ENCODE measurements at places on chromosomes 13 and 19.

- H3K4me3 ChIP-seq: no peak overlapping the region
- H3K27ac ChIP-seq: no peak overlapping the region
- H3K36me3 ChIP-seq: no peaks in the 10 kb centered on the region
- no peak for DNase-seq
Observed at GRCh38 chr13:101795025-101795424, 342.6 kb downstream of the ITGBL1 start.

DNA sequence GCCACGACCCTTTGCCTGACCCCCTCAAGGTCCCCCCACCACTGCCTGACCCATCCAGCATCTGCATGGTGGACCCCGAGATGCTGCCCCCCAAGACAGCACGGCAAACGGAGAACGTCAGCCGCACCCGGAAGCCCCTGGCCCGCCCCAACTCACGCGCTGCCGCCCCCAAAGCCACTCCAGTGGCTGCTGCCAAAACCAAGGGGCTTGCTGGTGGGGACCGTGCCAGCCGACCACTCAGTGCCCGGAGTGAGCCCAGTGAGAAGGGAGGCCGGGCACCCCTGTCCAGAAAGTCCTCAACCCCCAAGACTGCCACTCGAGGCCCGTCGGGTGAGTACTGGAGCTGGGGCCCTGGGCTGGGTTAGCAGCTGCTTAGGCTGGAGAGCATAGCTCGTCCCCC, 8.6 kb downstream of the MAP1S start:
- peaks cover 27% of the 10 kb centered on the region for H3K36me3 ChIP-seq
- no peak overlapping the region for H3K4me3 ChIP-seq
- H3K4me1 ChIP-seq: peaks cover 5% of the 10 kb centered on the region
- no peaks in the 10 kb centered on the region for H3K27me3 ChIP-seq
- H3K27ac ChIP-seq: no peak overlapping the region

- peaks cover 35% of the 10 kb centered on the region for H3K36me3 ChIP-seq
- H3K4me3 ChIP-seq: no peak overlapping the region
- no peak overlapping the region for H3K27ac ChIP-seq
- DNase-seq: no peak
Observed at GRCh38 chr13:31286930-31287329, 87.2 kb downstream of the B3GLCT start.

- no peaks in the 10 kb centered on the region for H3K27me3 ChIP-seq
- H3K4me3 ChIP-seq: peak overlapping the region; percentile 89
- peaks cover 4% of the 10 kb centered on the region for H3K36me3 ChIP-seq
- DNase-seq: no peak
- H3K27ac ChIP-seq: peak overlapping the region; percentile 96
Observed at GRCh38 chr19:55625004-55625326, 599 bp upstream of the ZNF784 start.

DNA sequence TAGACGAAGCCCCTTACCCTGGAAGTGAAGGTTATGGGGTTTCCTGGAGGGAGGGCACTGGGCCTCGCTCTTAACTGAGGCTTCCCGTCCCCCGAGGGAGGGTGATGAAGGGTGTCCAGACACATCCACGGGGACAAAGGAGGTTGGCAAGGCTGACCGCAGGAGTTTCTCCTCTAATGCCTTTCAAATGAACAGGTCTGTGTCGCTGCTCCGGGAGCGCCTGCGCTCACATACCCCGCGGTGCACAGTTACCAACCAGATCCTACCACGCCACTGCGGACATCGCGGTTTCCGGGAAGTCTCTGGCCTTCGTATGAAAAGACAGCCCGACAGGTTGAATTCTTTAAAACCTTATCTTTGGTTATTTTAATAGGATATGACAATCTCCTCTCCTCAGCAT, 41.3 kb downstream of the IRS2 start:
- no peaks in the 10 kb centered on the region for H3K36me3 ChIP-seq
- H3K27ac ChIP-seq: no peak overlapping the region
- DNase-seq: no peak
- no peak overlapping the region for H3K4me3 ChIP-seq
- H3K4me1 ChIP-seq: peaks cover 12% of the 10 kb centered on the region

GRCh38 chr13:28138756-28139470, 568 bp downstream of the PAN3 start:
- peak; percentile 90 for DNase-seq
- peaks cover 35% of the 10 kb centered on the region for H3K4me1 ChIP-seq

DNA sequence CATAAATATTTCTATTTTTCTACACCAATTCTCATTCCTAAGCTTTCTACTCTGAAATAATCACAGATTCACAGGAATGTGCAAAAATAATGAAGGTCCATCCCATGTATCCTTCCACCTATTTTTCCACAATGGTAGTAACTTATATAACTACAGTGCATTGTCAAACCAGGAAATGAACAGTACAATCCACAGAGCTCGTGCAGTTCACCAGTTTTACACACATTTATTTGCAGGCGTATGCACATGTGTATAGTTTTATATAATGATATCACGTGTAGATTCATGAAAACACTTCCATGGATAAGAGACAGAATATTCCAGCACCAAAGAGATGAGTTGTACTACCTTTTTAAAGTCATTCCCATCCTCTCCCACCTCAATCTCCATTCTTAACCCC, 12.9 kb downstream of the EEF1AKMT1 start:
- H3K36me3 ChIP-seq: peaks cover 9% of the 10 kb centered on the region
- no peaks in the 10 kb centered on the region for H3K4me1 ChIP-seq
- no peak for DNase-seq
- H3K4me3 ChIP-seq: no peak overlapping the region

DNA sequence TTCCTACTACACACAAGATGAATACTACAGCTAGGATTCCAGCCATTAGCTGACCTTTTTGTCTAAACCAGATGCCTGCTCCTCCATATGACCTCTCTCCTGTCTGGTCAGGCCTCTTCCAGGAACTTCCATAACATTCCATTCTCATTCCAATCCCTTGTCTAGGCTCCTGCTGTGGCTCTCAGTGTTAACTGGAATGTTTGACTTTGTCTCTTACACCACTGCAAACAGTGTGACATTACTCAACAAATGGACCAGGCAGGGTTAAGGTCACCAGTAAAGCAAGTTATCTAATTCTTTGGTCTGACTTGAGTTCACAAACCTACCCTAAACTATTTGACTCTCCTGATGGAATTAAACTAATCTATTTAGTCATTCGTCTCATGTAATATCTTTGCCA, 2.1 kb upstream of the GPC6 start:
- DNase-seq: no peak
- H3K27ac ChIP-seq: no peak overlapping the region
- H3K4me1 ChIP-seq: peaks cover 13% of the 10 kb centered on the region
- H3K27me3 ChIP-seq: peaks cover 3% of the 10 kb centered on the region
- H3K4me3 ChIP-seq: no peak overlapping the region
- H3K36me3 ChIP-seq: no peaks in the 10 kb centered on the region

GRCh38 chr19:58181902-58182576, 822 bp upstream of the ZNF274 start:
- H3K27me3 ChIP-seq: no peaks in the 10 kb centered on the region
- DNase-seq: no peak
- peak overlapping the region; percentile 99 for H3K27ac ChIP-seq

GRCh38 chr19:32649751-32650150, 25.2 kb downstream of the ANKRD27 start:
- H3K27ac ChIP-seq: no peak overlapping the region
- no peak for DNase-seq
- H3K4me3 ChIP-seq: no peak overlapping the region
- H3K4me1 ChIP-seq: peaks cover 6% of the 10 kb centered on the region
- no peaks in the 10 kb centered on the region for H3K27me3 ChIP-seq

DNA sequence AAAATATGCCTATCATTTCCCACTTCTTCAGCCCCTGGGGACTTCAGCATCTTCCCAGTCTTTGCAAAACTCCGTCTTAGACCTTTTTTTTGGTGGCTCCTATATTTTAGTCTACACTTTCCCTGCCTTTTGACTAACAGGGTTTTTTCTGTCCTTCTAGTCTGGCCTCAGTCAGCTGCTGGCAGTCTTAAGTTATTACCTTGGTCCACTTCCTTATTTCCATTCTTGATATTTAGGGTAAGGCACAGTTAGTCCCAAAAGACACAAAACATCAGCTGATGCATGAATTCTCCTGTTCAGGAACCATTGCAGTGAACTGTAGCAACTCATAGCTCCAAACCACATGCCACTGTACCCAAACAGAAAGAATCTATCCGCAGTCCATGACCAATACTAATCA, 234.6 kb upstream of the RFC3 start:
- no peak overlapping the region for H3K27ac ChIP-seq
- DNase-seq: no peak
- H3K4me1 ChIP-seq: no peaks in the 10 kb centered on the region
- H3K36me3 ChIP-seq: no peaks in the 10 kb centered on the region
- H3K4me3 ChIP-seq: no peak overlapping the region

- H3K4me1 ChIP-seq: no peaks in the 10 kb centered on the region
- peak overlapping the region; percentile 91 for H3K27ac ChIP-seq
- H3K36me3 ChIP-seq: no peaks in the 10 kb centered on the region
Observed at GRCh38 chr19:14775869-14776586, 2.3 kb downstream of the ADGRE2 start.

DNA sequence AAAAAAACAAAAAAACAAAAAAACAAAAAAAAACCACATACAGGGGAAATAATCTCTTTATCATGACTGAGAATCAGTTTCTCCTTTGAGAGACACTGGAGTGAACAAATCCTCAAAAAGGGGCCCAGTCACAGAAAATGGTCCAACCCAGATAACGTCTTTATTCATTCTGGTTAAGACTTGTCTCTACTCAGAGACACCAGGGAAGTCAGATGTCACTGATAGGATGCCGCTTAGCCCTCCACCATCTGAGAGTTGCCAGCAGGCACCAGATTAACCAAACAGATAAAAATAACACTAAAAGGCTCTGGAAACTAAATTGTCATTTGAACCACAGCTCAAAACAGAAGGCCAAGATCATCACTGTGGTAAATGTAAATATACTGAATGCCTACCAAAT, 1163.4 kb upstream of the ATXN8OS start:
- no peak overlapping the region for H3K4me3 ChIP-seq
- H3K27ac ChIP-seq: no peak overlapping the region
- no peaks in the 10 kb centered on the region for H3K27me3 ChIP-seq
- H3K36me3 ChIP-seq: no peaks in the 10 kb centered on the region
- DNase-seq: no peak
- no peaks in the 10 kb centered on the region for H3K4me1 ChIP-seq

DNA sequence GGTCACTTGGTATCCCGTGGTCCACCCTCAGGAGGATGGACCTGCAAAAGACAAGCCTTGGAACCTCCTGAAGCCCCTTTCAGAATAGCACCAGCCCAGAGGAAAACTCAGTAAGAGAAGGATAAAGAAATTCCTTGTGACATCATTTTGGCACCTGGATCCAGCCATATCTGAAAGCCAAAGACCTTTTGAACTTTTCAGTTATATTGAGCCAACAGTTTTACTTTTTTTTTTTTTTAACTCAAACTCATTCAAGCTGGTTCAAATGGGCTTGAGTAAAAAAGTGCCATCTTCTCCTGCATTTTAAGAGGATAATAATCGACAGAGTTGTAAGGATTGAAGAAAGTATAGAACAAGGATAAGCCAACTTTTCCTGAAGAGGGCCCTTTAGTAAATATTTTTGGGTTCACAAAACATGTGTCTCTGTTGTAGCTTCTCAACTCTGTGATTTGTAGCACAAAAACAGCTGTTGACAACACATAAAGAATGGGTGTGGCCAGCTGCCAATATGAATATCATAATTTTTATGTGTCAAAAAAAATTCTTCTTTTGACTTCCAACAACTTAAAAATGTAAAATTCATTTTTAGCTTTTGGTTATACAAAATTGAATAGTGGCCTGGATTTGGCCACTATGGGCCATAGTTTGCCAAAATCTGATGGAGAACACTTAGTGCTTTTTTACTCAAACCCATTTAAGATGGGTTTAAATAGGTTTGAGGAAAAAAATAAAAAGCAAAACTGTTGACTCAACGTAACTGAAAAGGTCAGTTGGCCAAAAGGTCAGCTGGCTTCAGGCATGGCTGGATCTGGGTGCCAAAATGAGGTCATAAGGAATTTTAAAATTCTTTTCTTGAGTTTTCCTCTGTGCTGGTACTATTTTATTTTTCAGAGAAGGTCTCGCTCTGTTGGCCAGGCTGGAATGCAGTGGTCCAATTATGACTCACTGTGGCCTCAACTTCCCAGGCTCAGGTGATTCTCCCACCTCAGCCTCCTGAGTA, 50.7 kb downstream of the ACSBG2 start:
- H3K36me3 ChIP-seq: peaks cover 11% of the 10 kb centered on the region
- no peak for DNase-seq
- H3K4me3 ChIP-seq: no peak overlapping the region
- no peaks in the 10 kb centered on the region for H3K4me1 ChIP-seq
- H3K27ac ChIP-seq: no peak overlapping the region

- H3K27me3 ChIP-seq: peaks cover 24% of the 10 kb centered on the region
- no peaks in the 10 kb centered on the region for H3K36me3 ChIP-seq
- peak; percentile 83 for DNase-seq
- H3K27ac ChIP-seq: peak overlapping the region; percentile 3
- no peak overlapping the region for H3K4me3 ChIP-seq
- peaks cover 8% of the 10 kb centered on the region for H3K4me1 ChIP-seq
Observed at GRCh38 chr19:8578642-8579265, 1.5 kb upstream of the MYO1F start.

GRCh38 chr13:111541752-111542529, 221.5 kb downstream of the TEX29 start:
- H3K4me1 ChIP-seq: no peaks in the 10 kb centered on the region
- H3K36me3 ChIP-seq: no peaks in the 10 kb centered on the region
- peaks cover 55% of the 10 kb centered on the region for H3K27me3 ChIP-seq
- no peak overlapping the region for H3K4me3 ChIP-seq
- H3K27ac ChIP-seq: no peak overlapping the region

DNA sequence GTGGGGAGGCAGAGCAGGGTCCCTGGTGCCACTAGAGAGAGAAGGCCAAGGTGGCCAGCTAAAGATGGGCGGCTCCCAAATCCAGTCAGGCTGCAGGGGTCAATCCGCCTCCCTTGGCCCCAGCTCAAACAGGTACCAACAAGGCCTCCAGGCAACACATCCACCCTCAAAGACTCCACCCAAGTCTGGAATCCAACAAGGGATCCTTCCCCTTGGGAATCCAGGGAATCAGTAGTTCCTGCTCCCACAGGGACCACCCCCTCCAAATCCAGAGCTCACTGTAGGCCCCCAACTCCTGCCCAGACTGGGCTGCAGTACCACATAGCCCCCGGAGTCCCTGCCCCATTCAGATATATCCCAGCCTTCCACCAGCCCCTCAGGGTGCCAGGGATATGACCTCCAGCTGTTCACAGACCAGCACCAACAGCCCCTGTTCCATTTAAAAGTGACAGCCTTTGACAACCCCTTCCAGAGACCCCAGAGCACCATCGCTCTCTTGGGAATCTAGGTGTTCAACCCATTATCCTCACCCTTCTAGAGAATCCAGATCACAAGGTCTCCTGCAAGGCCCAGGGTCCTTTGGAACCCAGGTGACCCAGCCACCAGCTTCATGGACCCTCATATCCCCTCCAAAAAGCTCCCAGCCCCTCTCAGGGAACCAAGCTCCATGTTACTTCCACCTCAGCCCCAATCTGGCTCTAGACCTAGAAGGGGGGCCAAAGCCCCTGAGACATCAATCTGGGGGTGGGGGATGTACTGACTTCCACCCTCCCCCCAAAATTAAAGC, 3.2 kb downstream of the ERF start:
- peak overlapping the region; percentile 95 for H3K4me3 ChIP-seq
- peaks cover 3% of the 10 kb centered on the region for H3K36me3 ChIP-seq
- peak overlapping the region; percentile 80 for H3K27ac ChIP-seq
- H3K4me1 ChIP-seq: peaks cover 26% of the 10 kb centered on the region
- H3K27me3 ChIP-seq: no peaks in the 10 kb centered on the region

All from type B pancreatic cell (in vitro differentiated cells).